NCI-H524 treated with DMSO at 0.1 percent for 48 hours (cell line): ENCODE measurements at places on chromosomes 1 and 21.

GRCh38 chr1:234897390-234897749 is 231.3 kb downstream of the TOMM20 start:
- DNase-seq, result no peak

DNA sequence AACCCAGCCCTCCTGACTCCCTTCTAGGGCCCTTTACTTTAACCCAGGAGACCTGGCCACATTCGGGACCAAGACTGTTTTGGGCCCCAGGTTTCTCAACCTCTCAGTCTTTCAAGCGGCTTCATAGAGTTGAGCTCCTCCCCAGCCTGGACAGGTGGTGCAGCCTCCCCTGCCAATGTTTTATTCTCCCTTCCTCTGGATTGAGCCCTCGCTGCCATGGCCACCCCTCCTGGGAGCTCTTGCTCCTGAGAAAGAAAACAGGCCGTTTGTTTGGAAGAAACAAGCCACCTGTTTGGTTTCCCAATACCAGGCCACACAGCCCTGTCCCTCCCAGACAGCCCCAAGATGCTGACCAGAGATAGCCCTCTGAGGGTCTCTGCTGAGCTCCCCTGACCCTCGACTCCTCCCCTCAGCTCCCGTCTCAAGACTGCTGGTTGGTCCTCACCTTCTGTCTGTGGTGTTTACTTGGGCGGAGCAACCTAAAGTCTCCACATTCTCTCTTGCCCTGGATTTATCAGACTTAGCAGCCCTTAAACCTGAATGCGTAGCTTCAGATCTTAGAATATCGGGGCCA is 3.3 kb downstream of the TMEM51 start:
- no peak for DNase-seq

DNA sequence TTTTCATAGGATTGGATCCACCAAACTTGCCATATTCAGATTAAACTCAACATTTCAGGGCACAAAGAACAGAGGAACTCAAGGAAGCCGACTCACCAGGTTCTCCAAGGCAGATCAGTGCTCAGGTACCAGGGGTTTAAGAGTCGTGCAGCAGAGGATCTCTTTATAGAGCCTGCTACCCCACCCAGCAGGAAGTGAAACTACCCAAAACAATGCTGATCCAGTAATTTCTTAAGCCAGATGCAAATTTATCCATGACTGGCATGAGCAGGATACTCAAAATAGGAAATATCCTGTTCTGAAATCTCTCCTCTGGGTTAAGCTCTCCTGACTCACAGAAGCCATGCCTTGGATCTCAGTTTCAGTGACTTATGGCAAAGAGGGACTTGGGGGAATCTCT is at the start of gene SPRR2A:
TSS of gene SPRR2A (minus strand) at position 138 of the 400 bp plus-strand sequence. CDS start 777 bp downstream, outside the sequence.
- no peak for DNase-seq

DNA sequence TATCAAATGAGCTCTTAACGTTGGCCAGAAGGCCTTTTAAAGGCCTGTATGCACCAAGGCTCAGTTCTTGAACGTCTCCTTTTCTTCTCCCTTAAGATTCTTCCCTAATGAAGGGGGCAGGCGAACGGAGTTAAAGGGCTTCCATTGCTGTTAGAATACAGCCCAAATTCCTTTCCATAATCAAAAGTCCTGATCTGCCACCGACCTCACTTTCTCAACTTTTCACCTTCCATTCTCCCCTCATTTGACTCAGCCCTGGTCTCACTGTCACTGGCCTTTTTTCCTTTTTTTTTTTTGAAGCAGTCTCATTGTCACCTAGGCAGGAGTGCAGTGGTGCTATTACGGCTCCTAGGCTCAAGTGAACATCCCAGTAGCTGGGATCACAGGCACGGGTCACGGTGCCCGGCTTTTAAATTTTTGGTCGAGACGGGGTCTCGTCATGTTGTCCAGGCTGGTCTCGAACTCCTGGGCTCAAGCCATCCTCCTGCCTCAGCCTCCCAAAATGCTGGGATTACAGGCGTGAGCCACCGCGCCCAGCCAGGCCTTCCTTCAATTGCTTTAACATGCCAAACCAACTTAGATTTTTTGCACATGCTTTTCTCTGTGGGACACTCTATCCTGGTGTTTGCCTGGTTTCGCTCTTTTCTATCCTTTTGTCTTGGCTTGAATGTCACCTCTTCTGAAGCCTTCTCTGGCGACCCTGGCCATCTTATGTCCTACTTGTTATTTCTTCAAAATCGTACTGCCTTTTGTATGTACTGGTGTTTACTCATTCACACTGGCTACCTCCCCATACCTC is 612 bp upstream of the CMPK1 start:
- no peak for DNase-seq
